Osteoblast (primary cell): ENCODE measurements at places on chromosomes 12 and 14. TPM values are rescaled to one million over a fixed set of nuclear protein-coding genes. Genes with fewer than 3 reads are reported as not detected.

The CLEC4C gene
- total RNA-seq, result not detected in 2 replicates

The GLT1D1 gene
- total RNA-seq, result not detected in 2 replicates

GRCh38 chr14:104443391-104444158 lies 136.0 kb upstream of the C14orf180 start:
- DNase-seq, result peak; percentile 59

The RBP5 gene
- total RNA-seq, result not detected in 2 replicates

GRCh38 chr14:100844082-100844408 lies 18.1 kb downstream of the MEG3 start:
- peak; percentile 9 for DNase-seq

DNA sequence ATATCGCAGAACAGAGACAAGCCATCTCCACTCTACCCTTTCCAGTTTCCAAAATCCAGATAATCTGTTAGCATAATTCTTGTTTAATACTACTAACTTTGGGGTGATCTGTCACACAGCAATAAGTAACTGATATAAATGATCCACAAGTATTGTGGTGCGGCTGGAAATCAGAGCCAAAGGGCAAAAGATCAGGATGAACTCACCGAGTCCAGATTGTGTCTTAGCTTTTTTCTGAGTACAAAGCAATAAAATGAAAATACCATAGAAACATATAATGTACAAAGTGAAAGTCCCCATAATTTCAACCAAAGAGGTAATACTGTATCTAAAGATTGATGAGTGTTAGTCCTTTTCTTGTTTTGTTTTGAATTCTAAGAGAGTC lies 17.4 kb downstream of the HECTD1 start:
- no peak for DNase-seq

The KSR2 gene
- under 0.01 TPM in 2 replicates for total RNA-seq

DNA sequence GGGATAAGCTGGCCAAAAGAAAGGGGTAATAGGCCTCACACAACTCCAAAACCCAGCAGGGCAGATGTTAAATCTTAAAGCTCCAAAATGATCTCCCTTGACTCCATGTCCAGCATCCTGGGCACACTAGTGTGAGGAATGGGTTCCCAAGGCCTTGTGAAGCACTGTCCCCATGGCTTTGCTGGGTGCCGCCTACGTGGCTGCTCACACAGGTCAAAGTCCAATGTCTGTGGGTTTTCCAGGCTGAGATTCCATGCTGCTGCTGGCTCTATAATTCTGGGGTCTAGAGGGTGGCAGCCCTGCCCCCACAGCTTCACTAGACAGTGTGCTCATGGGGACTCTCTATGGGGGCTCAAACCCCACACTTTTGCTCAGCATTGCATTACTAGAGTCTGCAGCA lies 145.3 kb upstream of the GRIN2B start:
- no peak for DNase-seq

GRCh38 chr12:50720085-50720484 lies 43.8 kb upstream of the ATF1 start:
- DNase-seq, result peak; percentile 47

DNA sequence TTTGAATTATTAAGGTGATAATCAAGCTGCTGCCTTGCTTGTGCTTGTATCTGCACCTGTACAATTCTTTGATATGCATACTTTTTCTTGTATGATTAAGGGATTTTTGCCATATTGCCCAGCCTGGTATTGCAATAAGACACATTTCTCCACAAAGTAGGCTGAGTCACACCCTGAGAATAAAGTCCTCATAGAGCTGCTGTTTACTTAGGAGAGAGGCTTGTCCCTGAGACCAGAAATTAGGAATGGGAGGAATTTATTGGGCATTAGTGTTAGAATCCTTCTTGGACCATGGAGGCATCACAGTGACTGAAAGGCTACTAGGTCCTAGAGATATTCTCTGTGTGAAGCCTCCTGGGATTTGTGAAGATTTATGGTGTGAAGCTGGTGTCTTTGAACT lies 506.8 kb upstream of the FBXO33 start:
- no peak for DNase-seq

GRCh38 chr14:32813401-32813800 lies 125.3 kb upstream of the NPAS3 start:
- no peak for DNase-seq

The MGAT4C gene
- under 0.01 TPM in 1 of 2 replicates, not detected in the other for total RNA-seq

GRCh38 chr12:6818222-6818621 lies 3.4 kb upstream of the GPR162 start:
- peak; percentile 54 for DNase-seq

The ACAD10 gene
- total RNA-seq, result 18.1 and 19.4 TPM in 2 replicates

GRCh38 chr14:100120522-100121269 lies 38.7 kb downstream of the DEGS2 start:
- peak; percentile 19 for DNase-seq

DNA sequence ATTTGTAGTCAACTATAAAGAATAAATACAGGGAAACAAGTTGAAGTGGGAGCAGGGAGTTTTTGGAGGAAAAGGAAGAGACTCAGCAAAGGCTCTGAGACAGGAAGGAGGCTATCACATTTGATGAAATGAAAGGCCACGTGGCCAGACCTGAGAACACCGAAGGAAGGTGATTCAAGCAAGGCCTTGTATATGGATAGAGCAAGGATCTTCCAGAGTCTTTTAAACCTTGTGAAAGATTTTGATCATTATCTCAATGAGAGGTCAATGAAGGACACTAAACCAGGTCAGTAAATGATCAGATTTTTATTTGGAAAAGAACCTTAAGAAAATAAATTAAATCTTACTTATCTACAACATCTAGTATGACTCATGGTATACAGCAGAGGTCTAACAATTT lies 523.5 kb downstream of the SLC16A7 start:
- no peak for DNase-seq

DNA sequence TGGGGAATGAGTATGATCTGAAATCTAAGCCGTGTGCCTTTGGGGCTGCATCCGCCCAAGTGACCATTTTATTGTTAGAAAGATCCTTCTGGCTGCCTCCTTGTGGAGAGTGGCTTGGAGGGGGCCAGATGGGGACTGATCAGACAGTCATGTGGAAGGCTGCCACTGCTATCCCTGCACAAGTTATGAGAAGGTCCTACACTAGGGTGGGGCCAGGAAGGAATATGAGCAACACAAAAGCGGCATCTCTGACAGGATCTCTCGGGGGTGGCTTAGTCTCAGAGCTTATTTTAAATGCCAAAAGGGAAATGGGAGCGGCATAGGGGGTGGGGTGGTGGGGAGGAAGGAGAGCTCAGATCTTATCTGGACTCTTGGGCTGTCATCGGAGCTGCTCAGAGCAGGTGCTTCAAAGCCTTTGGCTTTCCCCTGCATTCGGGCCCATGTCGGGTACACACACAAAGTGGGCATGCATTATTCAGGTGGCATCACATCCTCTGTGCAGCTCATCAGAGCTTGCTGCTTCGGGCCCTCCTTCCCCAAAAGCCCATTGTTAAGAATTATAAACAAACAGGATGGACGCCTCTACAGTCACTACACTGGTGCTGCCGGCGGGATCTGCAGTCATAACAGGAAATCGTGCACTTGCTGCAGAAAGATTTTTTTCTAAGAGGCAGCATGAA lies 805.4 kb downstream of the VRK1 start:
- no peak for DNase-seq

GRCh38 chr12:52044292-52044983 lies 6.8 kb upstream of the NR4A1 start:
- peak; percentile 99 for DNase-seq

DNA sequence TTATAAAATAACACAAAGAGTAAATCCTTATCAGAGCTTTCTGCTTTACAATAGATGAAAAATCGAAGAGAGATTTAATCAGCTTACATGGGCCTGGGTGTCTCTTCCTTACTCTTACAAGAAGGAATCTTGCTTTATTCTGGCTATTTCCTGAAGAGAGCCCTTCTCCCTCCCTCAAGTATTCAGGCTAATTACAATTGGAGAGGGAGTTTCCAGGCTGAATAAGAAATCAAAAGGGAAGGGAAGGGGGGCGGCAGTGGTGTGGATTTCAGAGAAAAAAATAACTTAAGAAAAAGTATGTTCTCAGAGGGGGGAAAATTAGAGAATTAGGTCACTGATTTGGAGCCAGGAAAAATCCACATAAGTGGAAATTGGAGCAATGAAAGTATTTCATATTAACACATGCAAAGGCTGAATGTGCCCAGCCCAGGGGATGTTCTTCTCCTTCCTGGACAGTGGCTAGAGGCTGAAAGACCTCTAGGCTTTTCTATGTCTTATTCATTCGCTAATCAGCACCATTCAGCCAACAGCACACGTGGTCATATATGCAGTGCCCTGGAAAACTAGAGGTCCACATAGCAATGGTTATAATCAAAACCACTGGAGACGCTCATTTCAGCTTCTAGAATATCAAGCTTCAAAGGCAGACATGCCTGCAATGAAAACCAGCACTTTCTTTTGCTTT lies 158.9 kb upstream of the BTG1 start:
- DNase-seq, result no peak

The PIP4K2C gene
- total RNA-seq, result 32.4 and 36.6 TPM in 2 replicates

GRCh38 chr12:21607701-21608100 lies 3.1 kb upstream of the GYS2 start:
- no peak for DNase-seq

DNA sequence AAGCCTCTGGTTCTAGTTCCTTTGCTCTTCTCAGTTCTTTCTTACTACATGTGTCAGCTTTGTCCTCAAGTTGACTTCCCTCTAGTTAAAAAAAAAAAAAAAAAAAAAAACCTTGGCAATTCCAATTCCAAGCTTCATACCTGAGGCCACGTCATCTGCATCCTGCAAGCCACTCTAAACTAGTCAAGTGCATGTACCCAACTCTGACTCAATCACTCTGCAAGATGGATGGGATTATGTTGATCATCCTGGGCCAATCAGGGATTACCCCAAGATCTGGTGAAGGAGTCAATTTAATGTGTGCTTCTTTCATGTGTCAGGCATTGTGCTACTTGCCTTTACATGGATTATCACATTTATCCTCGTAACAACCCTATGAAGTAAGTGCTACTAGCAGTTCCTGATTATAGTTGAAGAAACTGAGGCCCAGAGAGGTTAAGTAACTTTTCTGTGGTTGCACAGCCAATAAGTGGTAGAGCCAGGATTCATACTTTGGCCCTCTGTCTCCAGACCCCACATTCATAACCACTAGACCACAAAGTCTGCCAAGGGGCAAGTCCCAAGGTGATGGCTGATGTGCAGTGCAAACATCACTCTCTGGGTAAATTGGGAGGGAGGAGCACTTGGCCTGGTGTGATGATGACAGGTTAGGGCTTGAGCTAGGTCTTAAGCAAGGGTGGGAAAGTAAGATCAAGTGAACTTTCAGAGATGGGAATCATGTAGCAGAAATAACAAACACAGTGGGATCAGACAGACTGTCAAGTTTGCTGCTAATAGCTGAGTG lies 17.3 kb upstream of the CCND2 start:
- no peak for DNase-seq

DNA sequence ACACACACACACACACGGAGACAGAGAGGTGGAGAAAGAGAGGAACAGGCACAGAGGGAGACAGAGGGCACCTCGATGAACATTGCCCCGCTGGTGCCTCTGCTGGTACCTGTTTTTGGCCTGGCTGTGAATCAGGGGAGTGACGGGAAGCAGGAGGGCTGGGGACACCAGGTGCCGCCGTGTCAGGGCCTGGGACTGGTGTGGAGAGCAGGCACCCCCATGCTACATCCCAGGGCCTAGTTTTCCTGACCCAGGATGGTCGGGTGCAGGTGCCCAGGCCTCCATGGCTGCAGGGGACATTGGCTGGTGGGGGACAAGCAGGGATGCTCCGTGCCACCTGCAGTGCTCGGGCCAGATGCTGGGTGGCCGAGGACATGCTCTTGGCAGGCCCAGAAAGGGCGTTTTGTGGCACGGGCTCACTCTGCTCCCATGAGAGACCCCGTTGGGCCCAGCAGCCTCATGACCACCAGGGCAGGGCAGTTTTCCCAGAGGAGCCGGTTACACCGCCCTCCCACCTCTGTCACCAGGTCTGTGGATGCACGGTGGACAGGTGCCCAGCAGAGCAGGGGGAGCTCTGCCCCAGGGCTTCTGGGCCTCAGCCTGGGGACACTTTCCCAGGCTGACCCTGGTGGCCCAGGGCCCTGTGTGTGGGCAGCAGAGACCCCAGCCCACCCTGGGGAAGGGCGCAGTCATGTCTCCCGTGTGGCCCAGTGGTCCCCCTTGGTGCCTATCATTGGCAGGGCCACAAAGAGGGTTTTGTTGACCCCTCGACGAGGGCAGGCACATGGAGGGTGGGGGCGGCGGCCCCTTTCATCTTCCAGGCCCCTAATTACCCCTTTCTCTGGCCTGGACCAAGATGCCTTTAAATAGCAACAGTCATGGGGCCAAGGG lies 207.5 kb upstream of the RTL1 start:
- no peak for DNase-seq

GRCh38 chr14:59087240-59087639 lies 101.2 kb upstream of the DAAM1 start:
- DNase-seq, result no peak

The NXPH4 gene
- 0.88 and 1.1 TPM in 2 replicates for total RNA-seq

The TAS2R14 gene
- 5.9 and 7.2 TPM in 2 replicates for total RNA-seq

The HOXC13 gene
- under 0.01 TPM in 1 of 2 replicates, not detected in the other for total RNA-seq

The TAS2R46 gene
- total RNA-seq, result 3.5 and 5.4 TPM in 2 replicates

The L2HGDH gene
- 3.2 and 3.6 TPM in 2 replicates for total RNA-seq

The TUBA1B gene
- total RNA-seq, result 578 and 616 TPM in 2 replicates

GRCh38 chr14:31994391-31995033 lies 82.6 kb upstream of the ARHGAP5 start:
- DNase-seq, result peak; percentile 6

GRCh38 chr12:122861587-122861970 lies 26.3 kb downstream of the HIP1R start:
- DNase-seq, result peak; percentile 78

The SLC6A15 gene
- total RNA-seq, result under 0.01 TPM in 1 of 2 replicates, not detected in the other

The PAN2 gene
- 10.5 and 19.2 TPM in 2 replicates for total RNA-seq

The KRT5 gene
- total RNA-seq, result 0.36 TPM in 1 of 2 replicates, not detected in the other

- peak; percentile 17 for DNase-seq
Observed at GRCh38 chr12:32944195-32944594, 47.6 kb upstream of the PKP2 start.

The SIX4 gene
- 14.5 and 15.6 TPM in 2 replicates for total RNA-seq

The PLEKHG7 gene
- total RNA-seq, result not detected in 2 replicates

The TAS2R30 gene
- 8.3 and 9.7 TPM in 2 replicates for total RNA-seq

The APAF1 gene
- 15.2 and 21.8 TPM in 2 replicates for total RNA-seq

DNA sequence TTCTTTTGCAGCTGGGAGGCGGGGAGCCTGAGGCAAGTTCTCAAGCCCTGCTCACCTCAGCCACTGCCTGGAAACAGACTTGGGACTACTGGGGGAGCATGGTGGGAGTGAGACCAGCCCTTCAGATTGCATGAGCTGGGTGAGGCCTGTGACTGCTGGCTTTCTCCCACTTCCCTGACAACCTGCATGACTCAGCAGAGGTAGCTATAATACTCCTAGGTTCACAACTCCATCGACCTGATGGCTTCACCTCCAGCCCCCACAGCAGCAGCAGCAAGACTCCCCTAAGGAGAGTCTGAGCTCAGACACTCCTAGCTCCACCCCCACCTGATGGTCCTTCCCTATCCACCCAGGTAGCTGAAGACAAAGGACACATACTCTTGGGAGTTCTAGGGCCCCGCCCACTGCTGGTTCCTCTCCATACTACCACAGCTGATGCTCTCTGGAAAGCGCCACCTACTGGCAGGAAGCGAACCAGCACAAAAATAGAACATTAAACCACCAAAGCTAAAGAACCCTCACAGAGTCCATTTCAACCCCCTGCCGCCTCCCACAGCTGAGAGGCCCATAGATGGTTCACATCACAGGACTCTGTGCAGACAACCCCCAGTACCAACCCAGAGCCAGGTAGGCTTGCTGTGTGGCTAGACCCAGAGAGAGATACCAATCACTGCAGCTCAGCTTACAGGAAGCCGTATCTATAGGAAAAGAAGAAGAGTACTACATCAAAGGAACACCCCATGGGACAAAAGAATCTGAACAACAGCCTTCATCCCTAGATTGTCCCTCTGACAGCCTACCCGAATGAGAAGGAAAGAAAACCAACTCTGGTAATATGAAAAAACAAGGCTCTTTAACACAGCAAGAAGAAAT lies 68.7 kb downstream of the RPAP3 start:
- no peak for DNase-seq
